ENCODE measurements at places on chromosomes 3 and 15. TPM values are rescaled to one million over a fixed set of nuclear protein-coding genes. Genes with fewer than 3 reads are reported as not detected.

MCF2L2 gene
- 1.8 TPM for total RNA-seq

ZCWPW2 gene
- total RNA-seq, result 0.13 TPM

CRELD1 gene
- total RNA-seq, result 18.6 TPM

MORC1 gene
- total RNA-seq, result not detected

THRB gene
- total RNA-seq, result under 0.01 TPM

HSPBAP1 gene
- total RNA-seq, result 10.0 TPM

SERINC4 gene
- total RNA-seq, result not detected

TUSC7 gene
- total RNA-seq, result not detected

STAB1 gene
- total RNA-seq, result 173 TPM

MUSTN1 gene
- total RNA-seq, result not detected
